HT-29 (cell line): ENCODE measurements at places on chromosomes 7 and 10.

DNA sequence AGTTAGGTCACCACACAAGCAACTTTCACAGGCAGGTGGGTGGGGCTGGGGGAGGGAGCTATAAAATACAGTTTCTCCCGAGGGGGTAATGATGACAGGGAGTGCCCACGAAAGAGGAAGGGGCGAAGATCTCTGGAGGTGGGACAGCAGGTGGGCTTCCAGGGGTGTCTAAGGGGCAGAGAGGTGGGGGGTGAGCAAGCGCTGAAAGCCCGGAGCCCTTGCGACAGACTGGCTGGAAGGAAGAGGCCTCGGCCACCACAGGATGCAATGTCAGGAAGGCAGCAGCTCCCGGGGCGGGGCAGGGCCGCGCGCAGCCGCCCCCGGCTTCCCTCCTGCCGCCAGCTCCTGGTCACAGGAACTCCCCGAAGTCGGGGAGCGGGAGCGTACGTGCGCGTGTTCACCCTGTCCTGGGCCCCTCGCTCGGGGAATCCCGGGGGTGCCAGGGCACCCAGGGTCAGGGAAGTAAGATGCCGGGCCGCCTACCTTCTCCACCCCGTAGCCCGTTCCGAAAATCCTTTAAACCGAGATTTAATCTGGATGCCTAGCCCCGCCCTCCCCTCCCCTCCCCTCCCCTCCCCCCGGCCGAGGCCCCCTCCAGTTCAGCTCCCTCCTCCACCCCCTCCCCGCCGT is 105.2 kb upstream of the PPIF start:
- DNase-seq, result no peak

GRCh38 chr7:156055206-156055822 is 243.1 kb upstream of the SHH start:
- DNase-seq, result peak; percentile 42

GRCh38 chr7:118757066-118757465 is 532.6 kb downstream of the ANKRD7 start:
- no peak for DNase-seq

- no peak for DNase-seq
Observed at GRCh38 chr7:106593028-106593417, 67.9 kb downstream of the CCDC71L start.

GRCh38 chr7:44540592-44541027 is 520 bp downstream of the NPC1L1 start:
- DNase-seq, result no peak

GRCh38 chr7:16086743-16087142 is 334.6 kb downstream of the CRPPA start:
- DNase-seq, result no peak

DNA sequence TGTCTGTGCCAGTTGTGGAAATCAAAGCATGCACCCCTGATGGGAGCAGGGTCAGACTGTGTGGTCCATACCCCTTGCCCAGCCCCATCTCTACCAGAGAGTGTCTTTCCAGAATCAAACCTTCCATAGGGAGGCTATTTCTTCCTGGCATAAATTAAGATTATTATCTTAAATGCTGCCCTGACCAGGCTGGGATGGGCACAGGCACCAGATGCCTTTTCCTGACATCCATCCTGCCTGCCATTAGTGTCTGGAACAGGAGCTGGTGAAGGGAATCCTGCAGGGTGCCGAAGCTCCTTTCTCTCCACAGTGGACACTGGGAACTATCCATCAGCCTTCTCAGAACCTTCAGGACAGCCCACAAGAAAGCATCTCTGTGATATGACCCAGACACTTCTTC is 296.3 kb downstream of the GRID1 start:
- DNase-seq, result no peak

GRCh38 chr7:30925117-30925516 is 13.5 kb downstream of the AQP1 start:
- DNase-seq, result no peak

- DNase-seq, result no peak
Observed at GRCh38 chr7:25726781-25727311, 425.2 kb upstream of the NFE2L3 start.

DNA sequence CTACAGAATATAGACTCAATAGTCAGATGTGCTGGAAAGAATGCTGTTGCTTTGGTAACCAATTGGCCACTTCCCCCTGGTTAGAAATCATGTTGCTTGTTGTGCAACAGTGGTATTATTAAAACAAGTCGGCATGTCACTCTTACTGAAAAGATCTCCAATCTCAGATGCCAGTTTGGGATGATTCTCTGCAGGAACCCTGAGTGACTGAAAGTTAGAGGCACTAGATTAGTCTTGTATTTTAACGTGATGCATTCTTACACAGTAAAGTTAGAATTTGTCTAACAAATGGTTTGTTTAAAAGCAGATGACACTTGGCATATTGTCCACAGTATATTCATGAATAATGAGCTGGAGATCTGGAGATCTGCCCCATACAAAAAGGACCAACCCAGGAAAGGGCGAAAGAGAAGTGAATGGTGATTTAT is 287.6 kb downstream of the TWIST1 start:
- no peak for DNase-seq

GRCh38 chr10:133388236-133388972 is 5.6 kb upstream of the MTG1 start:
- peak; percentile 25 for DNase-seq

DNA sequence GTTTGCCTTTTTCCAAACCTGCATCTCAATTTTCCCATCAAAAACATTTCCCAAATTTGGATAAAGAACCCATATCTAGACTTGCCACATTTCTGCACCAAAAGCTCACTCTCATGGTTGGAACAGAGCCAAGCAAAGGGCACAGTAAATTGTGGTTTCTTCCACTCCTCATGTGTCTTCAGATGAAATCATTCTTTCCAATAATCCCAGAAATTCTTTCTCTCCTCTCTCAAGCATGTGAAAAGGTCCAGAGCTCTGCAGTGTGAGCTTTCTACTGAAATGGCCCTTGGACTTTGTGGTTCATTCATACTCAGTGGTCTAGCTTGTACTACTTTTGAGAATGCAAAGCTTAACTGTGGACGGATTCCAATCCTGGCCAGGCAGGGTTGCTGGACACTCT is 19.8 kb downstream of the PRSS2 start:
- DNase-seq, result no peak

DNA sequence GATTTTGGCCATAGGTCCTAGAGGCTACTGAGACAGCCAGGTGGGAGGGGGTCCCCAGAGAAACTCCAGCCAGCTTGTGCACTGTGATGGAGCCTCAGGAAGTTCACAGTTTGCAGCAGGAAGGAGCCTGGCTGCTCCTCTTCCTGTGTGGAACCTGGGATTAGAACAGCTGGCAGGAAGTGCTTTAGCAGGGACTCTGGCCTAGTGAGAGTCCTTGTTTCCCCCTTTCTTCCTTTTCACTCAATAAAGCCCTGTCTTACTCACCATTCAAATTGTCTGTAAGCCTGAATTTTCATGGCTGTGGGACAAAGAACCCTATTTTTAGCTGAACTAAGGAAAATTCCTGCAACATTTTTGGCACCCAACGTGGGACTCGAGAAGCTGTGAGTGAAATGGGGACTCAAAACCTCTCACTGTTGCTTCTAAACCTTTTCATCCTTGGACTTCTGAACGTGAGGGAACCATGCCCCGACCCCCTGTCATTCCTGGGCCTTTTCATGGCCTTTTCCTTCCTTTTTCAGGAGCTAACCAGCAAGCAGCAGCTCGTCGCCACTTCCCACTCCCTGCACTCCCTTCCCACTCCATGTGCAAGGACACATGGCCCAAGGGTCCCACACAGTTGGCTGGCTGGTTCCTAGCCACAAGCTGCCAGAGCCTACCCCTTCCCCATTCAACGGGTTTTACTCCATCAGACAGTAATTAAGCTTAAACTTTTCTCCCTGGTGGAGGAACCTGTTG is 32.8 kb upstream of the SORCS3 start:
- no peak for DNase-seq

DNA sequence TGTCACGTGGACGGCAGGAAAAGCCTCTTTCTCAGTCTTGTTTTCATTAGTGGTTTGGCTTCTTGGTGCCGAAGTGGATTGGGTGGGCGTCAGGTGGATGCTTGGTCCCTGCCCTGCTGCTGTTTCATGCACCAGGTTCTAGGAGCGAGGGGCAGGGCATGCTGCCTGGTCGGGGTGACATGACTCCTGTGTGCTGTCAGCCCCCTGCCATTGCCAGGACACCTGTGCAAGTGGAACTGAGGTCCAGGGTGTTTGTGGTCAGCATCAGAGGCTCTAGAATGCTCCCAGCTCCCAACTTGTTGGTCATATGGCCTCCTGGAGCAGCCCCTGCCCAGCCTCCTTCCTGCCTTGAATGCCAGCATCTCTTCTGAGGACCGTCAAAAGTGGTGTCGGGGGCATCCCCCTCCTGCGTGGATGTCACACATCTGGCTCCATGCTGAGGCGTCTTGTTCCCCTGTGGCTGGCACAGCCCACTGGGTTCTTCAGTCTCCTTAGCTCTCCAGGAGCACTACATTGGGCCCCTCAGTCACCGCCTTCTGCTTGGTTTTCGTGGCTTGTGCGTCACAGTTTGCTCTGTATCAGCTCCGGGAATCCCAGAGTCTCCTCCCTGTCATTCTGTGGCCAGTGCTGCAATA is 24.8 kb downstream of the ADCY1 start:
- DNase-seq, result no peak

DNA sequence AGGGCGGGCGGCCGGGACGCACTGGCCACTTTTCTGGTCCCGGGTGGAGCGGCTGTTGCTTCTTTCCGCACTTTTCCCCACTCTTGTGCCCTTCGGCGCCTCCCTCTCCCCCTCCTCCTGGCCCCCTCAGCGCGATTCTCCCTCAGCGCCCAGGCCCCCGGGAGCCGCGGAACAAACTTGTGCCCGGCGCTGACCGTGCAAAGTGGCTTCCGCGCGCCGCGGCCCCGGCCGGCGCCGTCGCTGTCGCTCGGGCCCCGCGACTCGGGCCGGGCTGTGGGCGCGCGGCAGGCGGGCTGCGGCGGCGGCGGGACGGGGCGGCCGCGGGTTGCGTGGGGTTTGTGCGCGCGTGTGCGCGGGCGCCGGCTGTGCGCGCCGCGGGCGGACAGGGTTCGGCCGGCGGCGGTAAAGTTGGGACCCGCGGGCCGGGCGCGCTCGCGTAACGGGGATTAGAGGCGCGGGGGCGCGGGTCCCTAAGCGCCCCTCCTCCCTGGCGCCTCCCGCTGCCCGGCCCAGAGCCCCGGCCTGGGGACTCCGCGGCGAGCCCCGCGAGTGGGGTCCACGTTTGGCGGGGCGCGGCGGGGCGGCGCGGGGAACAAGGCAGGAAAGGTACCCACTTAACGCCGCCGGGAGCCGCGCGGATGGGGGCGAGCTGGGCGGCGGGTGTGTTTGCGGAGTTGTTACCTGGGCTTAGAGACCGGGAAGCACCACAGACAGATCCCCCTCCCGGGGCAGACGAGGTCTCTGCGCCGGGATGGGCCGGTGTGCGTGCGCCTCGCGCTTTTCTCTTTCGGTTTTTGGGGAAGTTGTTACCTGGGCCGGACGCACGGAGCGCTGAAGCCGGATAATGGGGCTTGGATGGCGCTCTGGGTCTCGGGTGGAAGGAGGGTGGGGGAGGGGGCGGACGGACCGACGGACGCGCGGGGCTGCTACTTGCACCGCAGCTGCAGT is 860 bp downstream of the ZEB1 start:
- DNase-seq, result no peak

DNA sequence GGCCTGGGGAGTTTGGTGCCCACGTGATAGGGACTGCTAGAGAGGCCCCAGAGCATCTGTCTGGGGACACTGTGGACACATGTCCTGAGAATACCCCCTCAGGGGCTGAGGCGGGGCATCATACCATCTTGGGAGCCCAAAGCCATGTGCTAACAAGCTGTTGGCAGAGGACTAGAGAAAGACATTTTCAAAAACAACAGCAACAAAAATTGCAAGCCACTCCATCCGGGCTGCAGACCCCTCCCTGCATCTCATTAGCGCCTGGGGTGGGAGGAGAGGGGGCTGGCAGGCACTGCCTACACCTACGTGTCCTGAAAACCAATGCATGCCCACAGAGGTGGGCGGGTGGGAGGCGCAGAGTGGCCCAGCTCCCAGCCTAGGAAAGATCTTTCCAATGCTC is 507.4 kb upstream of the PODXL start:
- no peak for DNase-seq

DNA sequence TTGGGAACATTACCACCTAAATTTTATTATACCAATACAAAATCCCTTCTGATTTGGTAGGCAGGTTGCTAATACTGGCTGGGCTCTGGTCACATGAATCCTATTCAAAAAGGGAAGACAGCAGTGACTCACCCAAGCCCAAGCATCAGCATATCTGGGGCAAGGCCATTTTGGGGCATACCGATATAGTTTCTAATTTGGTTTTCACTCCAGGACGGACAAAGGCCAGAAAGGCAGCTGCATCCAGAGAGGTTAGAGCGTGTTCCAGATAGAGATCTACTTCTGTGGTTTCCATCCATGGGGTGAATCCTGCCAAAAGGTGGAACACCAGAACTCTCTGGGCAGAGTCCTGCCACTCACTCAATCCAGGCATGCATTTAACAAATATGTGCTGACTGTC is 335.8 kb downstream of the ELMO1 start:
- DNase-seq, result no peak

DNA sequence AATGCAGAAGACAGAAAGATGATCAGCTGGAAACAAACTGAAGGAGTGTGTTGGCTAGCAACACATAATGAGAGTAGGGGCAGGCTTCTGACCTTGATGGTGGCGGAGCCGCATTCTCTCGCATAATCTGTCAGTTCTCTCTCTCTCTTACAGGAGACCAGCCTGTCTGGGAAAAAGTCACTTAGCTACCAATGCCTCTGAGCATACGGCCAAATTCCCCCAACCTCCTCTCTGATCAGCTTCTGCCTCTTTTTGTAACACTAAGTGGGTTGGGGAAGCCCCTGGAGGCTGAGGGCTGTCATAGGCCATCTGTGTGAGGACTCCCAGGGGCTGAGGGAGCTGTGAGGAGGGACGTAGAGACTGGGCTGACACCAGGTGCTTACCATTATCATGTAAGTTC is 104.6 kb downstream of the HIPK2 start:
- DNase-seq, result no peak
